ENCODE measurements at places on chromosomes 1 and 21. TPM values are rescaled to one million over a fixed set of nuclear protein-coding genes. Genes with fewer than 3 reads are reported as not detected.

DNA sequence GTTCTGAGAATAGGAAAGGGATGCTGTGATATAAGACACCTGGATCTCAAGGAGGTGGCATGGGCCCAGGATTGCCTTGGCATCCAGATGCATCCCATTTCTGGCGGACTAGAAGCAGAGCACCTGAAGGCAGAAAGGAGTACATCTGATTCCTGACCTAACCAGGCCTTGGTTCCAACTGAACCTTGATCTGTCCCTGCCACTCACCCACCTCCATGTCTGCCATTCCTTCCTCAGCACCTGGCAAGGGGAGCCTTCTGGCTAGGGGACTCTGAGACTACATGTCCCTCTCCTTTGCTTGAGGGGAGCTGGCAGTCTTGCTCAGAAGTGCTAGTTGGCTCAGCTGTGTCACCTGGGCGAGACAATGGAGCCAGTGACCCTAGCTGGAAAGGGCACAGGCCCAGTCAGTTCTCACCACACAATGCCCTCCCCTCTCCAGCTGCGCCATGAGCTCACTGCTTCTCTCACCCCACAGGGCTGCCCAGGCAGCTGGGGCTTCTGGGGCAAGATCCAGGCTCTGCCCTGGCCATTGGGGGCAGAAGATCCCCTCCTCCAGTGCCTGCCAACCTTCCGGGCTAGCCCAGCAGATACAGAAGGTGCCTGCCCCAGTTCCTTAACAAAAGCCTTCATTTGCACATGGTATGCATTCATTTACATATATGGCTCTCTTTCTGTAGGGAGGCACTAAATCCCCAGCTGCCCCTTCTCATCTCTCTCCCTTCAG lies 2.9 kb downstream of the IGSF8 start:
- H3K27me3 ChIP-seq = peaks cover 9% of the 10 kb centered on the region
- H3K4me1 ChIP-seq = peaks cover 13% of the 10 kb centered on the region
- peak overlapping the region; percentile 51 for H3K4me3 ChIP-seq
- H3K27ac ChIP-seq = peak overlapping the region; percentile 64

DNA sequence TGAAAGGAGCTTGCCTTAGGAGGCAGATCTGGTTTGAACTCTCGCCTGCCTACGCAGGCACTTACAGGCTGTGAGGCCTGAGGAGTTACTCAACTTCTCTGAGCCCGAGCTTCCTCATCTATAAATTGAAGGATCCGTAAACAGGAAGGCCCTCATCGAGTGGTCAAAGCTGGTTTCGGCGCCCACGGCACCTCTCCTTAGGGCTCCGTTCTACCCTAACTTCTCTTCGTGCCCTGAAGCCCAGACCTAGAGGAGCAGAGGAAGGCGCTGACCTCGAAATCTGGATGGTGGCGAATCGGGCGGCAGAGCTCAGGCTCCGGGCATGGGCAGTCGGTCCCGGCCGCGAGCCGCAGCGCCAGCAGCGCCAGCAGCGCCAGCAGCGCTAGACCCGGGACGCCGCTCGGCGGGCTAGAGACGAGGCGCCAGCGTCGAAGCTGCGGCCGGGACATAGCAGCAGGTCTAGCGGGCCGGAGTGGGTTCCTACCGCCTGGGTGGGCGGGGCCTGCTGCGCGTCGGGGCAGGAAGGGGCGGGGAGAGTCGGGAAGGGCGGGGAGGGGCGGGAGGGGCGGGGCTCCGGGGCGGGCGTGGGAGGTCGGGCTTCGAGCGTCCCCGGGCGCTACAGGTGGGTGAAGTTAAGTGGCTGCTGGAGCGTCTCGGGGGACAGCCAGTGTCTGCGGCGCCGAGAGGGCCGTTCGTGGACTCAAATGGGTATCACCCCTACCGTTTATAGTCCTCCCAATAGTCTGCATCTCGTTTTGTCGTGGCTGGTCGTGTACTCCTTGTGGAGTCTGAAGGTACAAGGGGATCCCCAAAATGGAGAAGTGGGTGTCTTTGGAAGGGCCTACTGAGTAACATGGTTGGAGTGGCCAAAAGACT lies at the start of gene CTBS:
TSS of gene CTBS (minus strand) at position 474 of the 876 bp plus-strand sequence. CDS start at position 449, 25 bp downstream.
- H3K27ac ChIP-seq = peak within 1 kb of the TSS; percentile 99
- peaks cover 3% of the 10 kb centered on the region for H3K27me3 ChIP-seq
- H3K36me3 ChIP-seq = no peaks in the 10 kb centered on the region
- H3K4me1 ChIP-seq = peaks cover 16% of the 10 kb centered on the region

GRCh38 chr1:92030656-92031107 lies 897 bp downstream of the EPHX4 start:
- H3K27ac ChIP-seq = peak overlapping the region; percentile 72
- H3K4me3 ChIP-seq = peak overlapping the region; percentile 90
- peaks cover 7% of the 10 kb centered on the region for H3K27me3 ChIP-seq
- H3K36me3 ChIP-seq = peaks cover 7% of the 10 kb centered on the region
- DNase-seq = peak; percentile 10

- H3K36me3 ChIP-seq = peaks cover 4% of the 10 kb centered on the region
- DNase-seq = peak; percentile 34
- peaks cover 26% of the 10 kb centered on the region for H3K4me1 ChIP-seq
- peaks cover 37% of the 10 kb centered on the region for H3K27me3 ChIP-seq
Measured at GRCh38 chr1:63326473-63327380, 4.4 kb downstream of the FOXD3 start.

Gene RXRG
- not detected for total RNA-seq

DNA sequence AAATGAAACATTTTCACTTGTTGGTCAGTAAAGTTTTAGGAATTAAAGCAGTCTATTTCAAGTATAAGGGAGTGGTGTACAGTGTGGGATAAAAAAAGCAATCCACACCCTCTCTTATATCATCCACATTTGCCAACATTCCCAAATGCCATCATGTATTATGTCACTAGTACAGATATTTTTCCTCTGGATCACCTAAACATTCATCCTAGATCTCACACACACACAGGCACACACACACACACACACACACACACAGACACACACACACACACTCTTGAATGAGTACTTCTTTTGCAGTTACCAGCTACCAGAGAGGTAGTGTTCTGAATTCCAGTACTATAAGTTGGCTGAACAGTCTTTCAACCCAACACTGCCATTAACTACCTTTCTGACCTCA lies 1369.1 kb upstream of the ADGRL4 start:
- no peak overlapping the region for H3K4me3 ChIP-seq
- H3K36me3 ChIP-seq = no peaks in the 10 kb centered on the region
- H3K27ac ChIP-seq = no peak overlapping the region
- DNase-seq = no peak

Gene LRRC3
- 9.1 TPM for total RNA-seq

Gene CLEC20A
- not detected for total RNA-seq

Gene ATP1A2
- total RNA-seq = 0.49 TPM

Gene AXDND1
- not detected for total RNA-seq

DNA sequence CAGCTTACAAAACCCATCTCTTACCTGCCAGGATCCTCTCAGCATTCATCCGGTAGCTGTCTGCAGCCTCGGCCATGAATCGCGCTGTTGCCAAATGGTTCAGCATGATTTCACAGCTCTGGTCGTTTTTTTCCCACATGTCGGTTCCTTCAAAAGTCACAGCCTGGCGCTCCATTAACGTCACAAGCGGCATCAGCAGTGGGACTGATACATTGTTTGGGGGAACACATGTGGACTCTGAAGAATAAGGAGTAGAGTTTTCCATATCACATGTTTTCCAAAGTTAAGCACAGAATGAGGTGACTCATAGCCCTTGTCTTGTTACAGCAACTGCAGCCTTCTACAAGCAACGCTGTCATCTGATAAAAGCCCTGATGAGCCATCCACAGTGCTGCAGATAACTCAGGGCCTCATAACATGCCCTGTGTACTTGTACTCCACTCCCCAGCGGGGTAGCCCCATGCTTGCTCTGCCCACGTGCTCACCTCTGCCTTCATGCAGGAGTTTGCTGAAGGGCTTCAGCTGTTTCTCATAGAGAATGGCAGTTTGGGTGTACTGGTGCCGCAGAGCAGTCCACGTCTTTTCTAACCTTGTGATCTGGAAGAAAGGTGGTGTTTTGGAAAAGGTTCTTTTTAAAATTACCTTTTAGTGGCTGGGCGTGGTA lies 114.2 kb downstream of the BCAR3 start:
- H3K4me1 ChIP-seq = peaks cover 31% of the 10 kb centered on the region
- peaks cover 25% of the 10 kb centered on the region for H3K36me3 ChIP-seq
- peaks cover 19% of the 10 kb centered on the region for H3K27me3 ChIP-seq
- H3K4me3 ChIP-seq = peak overlapping the region; percentile 16

DNA sequence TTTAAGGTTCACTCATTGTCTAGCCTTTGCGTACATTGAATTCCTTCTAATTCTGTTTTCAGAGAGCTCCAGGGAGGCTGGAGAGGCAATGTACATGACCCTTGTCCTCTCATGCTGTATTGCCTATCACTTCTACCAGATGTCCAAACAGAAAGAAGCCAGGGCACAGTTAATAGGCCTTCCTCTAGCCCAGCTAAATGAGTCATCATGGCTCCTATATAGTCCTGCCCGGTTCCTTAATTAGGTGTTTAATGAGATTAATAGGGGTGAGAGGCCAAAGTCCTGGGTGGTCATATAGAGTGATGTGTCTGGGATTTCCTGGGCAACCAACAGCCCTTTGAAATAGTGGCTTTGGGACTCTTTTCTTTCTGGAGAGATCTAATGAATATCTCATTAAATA lies 76.3 kb downstream of the ZSCAN20 start:
- no peaks in the 10 kb centered on the region for H3K4me1 ChIP-seq
- no peak overlapping the region for H3K27ac ChIP-seq
- H3K27me3 ChIP-seq = no peaks in the 10 kb centered on the region

DNA sequence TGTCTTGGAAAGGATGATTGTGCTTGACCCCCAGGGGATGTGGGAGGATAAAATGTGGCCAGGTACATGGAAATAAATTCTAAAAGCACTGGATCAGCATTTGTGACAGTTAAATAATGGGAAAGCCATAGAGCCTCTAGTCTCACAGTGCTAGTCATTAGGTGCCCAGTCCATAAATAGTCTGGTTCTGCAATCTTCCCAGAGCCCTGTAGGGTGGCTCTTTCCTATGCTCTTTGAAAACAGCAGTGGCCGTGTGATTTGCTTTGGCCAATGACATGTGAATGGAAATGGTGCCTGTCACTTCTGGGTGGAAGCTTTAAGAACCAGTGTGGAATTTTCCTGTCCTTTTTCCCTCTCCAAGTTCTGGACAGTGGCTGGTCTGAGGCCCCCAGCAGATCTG lies 113.2 kb downstream of the TRABD2B start:
- DNase-seq = no peak
- H3K4me3 ChIP-seq = no peak overlapping the region
- no peaks in the 10 kb centered on the region for H3K27me3 ChIP-seq
- H3K27ac ChIP-seq = no peak overlapping the region
- no peaks in the 10 kb centered on the region for H3K4me1 ChIP-seq

GRCh38 chr1:162899422-162900146 lies 38.6 kb upstream of the CCDC190 start:
- no peaks in the 10 kb centered on the region for H3K4me1 ChIP-seq
- H3K27me3 ChIP-seq = no peaks in the 10 kb centered on the region
- no peak overlapping the region for H3K27ac ChIP-seq
- DNase-seq = no peak

Gene HFM1
- total RNA-seq = 2.5 TPM

DNA sequence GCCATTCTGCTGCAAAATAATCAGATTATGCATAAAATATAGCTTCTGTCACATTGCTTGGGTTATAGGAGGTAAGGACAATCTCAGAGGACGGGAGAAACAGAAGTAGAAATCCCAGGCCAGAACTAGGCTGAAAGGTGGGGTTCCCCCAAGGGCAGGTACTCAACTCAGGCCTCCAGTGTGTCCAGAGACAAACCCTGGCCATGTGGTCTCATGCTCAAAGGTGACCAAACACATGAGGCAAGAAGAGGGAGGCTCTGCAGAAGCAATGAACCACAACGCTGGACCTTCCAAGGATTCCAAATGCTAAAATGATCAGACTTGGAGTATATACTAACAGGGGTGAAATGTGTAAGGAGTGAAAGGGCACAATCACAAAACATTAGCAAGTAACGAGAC lies 103.8 kb downstream of the DMRTB1 start:
- peaks cover 8% of the 10 kb centered on the region for H3K36me3 ChIP-seq
- no peak overlapping the region for H3K4me3 ChIP-seq
- peaks cover 23% of the 10 kb centered on the region for H3K4me1 ChIP-seq
- peaks cover 2% of the 10 kb centered on the region for H3K27me3 ChIP-seq

- H3K27me3 ChIP-seq = peaks cover 3% of the 10 kb centered on the region
- H3K4me3 ChIP-seq = no peak overlapping the region
- peaks cover 3% of the 10 kb centered on the region for H3K36me3 ChIP-seq
- no peaks in the 10 kb centered on the region for H3K4me1 ChIP-seq
- DNase-seq = no peak
Measured at GRCh38 chr21:40300300-40300699, 433.1 kb downstream of the PCP4 start.

DNA sequence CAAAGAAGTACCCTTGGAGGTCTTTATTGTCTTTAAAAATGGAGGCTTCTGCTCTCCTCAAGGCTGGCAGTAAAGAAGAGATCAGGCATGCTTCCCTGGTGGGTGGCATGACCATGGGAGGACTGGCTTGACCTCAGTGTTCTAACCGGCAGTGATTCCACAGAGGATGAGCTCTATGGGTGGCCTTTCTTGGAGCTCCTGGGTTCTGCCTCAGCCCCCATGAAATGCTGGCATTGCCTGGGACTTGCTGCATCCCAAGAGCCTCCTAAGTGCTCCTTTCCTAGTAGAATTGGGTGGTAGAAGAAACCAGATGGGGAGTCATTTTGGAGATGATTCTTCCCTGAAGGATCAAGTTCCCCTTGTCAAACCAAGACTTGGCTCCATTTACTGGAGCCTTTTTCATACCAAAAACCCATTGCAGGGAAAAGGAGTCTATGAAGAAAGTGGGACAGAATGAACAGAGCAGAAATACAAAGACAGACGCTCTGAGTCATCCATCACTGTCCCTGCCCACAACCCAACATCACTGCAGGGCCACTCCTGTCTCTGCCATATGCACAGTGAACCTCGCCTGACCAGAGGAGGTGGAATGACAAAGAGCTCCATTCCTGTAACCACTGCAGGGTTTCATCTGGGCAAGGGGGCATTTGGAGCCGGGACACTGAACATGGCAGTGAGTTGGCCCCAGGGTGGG lies 42.4 kb downstream of the RIMS3 start:
- no peaks in the 10 kb centered on the region for H3K4me1 ChIP-seq
- no peak overlapping the region for H3K4me3 ChIP-seq
- no peak for DNase-seq
- H3K36me3 ChIP-seq = peaks cover 3% of the 10 kb centered on the region

Gene PRAMEF25
- not detected for total RNA-seq

Gene DENND1B
- 7.5 TPM for total RNA-seq

DNA sequence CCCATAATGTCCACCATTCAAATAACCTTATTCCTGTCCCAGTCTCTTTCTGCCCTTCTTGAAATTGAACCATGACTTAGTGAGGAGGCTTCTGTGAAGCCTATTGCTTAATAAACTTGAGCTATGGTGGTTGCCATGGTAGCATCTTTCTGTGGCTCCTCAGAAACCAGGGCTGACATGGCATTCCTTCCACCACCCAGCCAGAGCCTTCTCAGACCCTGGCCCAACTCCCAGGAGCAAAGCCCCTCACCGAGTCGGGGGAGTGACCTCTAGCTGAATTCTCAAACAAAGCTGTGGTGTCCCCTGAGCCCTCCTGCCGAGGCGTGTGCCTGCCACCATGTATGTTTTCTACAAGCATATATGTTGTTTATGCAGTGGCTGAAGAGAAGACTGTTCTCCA lies 259.1 kb downstream of the CACNA1E start:
- DNase-seq = no peak
- no peaks in the 10 kb centered on the region for H3K4me1 ChIP-seq

Gene MAP3K6
- 35.7 TPM for total RNA-seq

GRCh38 chr21:19350286-19350685 lies 946.7 kb upstream of the TMPRSS15 start:
- no peaks in the 10 kb centered on the region for H3K27me3 ChIP-seq
- no peak overlapping the region for H3K27ac ChIP-seq
- H3K4me1 ChIP-seq = peaks cover 5% of the 10 kb centered on the region
- DNase-seq = no peak
- H3K4me3 ChIP-seq = no peak overlapping the region
- H3K36me3 ChIP-seq = no peaks in the 10 kb centered on the region
